Left ventricle myocardium superior (tissue), 1 donor: ENCODE measurements at places on chromosomes 5 and 9.

GRCh38 chr5:44943647-44944046, 134.9 kb downstream of the MRPS30 start:
- no peak for DNase-seq

DNA sequence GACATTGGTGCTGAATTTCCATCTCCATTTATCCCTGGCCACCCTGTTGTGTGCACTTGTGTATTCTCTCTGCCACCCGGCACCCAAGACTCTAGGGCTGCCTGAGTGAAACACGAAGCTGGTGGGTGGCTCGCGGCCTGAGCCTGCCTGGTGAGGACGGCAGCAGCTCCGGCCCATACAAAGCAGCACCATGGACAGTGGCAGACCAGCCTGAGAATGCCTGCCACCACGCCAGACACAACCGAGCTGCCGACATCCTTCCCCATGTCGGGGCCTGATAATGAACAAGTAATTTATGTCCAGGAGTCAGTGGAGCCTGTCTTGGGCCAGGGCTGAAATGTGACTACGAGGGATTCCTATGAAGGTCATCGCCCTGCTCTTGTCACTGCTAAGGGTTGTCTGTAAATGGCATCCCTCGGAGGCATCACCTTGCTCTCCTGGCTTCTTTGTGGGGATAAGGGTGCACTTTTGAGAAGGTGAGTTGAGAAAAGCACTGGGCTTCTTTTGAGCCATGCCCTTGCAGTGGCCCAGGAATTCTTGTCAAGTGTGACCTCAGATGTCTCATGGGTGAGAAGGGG, 175.7 kb downstream of the MELK start:
- DNase-seq = peak; percentile 49

GRCh38 chr5:63535840-63536602, 426.2 kb downstream of the HTR1A start:
- no peak for DNase-seq

DNA sequence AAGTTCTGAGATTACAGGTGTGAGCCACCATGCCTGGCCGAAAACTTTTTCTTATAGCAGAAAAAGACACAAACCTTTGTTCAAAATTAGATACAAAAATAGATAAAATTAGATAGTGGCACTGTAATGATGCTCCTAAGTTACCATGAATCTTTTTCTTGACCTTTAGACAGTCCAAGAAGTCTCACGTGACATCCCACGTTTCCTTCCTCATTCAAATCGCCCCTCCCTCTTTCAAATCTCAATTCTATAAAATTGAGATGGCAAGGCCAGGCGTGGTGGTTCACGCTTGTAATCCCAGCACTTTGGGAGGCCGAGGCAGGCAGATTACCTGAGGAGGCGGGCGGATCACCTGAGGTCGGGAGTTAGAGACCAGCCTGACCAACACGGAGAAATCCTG, 7.7 kb upstream of the ZCCHC10 start:
- no peak for DNase-seq

DNA sequence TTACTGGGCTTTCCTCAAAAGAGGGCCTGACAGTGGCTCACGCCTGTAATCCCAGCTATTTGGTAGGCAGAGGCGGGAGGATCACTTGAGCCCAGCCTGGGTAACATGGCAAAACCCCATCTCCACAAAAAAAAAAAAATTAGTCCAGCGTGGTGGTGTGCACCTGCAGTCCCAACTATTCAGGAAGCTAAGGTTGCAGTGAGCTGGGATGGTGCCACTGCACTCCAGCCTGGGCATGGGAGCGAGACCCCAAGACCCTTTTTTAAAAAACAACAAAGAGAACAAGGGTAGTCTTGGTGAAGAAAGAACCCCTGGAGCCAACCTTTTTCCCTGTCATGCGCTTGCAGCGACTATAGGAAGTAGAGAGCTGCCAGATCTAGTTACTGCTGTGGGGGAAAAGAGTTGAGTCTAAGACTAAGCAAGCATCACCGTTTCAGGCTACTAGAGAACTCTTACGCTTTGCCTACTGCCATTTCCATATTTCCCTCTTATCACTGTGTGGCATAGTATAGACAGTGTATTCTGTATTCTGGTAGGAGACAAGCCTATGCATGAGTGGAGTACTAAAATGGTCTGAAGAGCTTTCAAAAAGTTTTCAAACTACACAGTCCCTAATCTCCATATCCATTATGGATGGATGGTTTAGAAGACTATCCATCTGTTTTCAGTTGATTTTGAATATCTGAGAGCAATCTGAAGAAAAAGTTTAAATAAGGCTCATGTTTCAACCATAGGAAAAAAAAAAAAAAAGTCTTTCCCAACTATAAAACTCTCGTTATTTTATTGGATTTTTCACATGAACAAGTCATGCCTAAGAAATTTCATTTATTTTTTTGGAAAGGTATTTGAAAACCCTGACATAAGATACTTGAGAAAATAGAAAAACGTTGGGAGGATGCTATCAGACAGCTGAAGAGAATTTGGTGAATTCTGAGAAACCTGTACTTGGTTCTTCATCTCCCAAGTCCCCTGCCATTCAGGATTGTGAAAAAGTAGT, 2.6 kb downstream of the C9orf40 start:
- no peak for DNase-seq
